ENCODE measurements at places on chromosomes 1 and 21.

DNA sequence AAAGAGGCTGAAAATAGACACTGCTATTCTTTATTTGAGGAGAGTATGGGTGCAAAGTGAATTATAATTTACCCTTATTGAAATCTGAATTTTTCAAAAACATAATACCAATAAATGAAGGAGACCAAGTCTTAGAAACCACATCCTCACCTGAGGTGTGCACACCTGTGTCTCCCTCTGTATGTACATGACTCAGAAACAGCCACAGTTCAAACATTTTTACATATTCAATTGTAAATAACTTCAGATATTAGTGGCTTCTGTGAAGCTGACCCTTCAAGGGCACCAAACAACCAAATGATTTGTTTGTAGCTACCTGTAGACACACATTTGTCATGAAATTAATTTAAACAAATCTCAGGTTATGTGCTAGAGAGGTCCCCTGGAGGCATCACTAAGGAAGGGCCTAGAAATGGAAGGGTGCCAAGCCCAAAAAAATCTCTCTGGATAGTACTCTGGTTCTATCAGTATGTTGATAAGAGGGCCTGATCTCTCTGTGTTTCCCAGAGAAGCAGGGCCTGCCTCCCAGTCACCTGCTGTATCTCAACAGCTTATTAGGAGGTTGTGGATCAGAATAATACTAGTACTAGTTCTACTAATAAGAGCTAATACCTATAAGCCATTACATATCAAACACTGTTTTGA lies 28.1 kb downstream of the ERI3 start:
- no peak for DNase-seq

GRCh38 chr1:172930142-172930541 lies 120.6 kb downstream of the TNFSF18 start:
- DNase-seq, result no peak

DNA sequence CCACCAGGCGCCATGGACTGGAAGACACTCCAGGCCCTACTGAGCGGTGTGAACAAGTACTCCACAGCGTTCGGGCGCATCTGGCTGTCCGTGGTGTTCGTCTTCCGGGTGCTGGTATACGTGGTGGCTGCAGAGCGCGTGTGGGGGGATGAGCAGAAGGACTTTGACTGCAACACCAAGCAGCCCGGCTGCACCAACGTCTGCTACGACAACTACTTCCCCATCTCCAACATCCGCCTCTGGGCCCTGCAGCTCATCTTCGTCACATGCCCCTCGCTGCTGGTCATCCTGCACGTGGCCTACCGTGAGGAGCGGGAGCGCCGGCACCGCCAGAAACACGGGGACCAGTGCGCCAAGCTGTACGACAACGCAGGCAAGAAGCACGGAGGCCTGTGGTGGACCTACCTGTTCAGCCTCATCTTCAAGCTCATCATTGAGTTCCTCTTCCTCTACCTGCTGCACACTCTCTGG lies 3.8 kb downstream of the GJB3 start:
- no peak for DNase-seq

- DNase-seq, result no peak
These were observed 54.2 kb downstream of the DMAP1 start for GRCh38 chr1:44267438-44267837.

- no peak for DNase-seq
These were observed 36.8 kb upstream of the RUNX3 start for GRCh38 chr1:24966724-24967346.

GRCh38 chr1:100394285-100394684 lies 42.0 kb downstream of the CDC14A start:
- no peak for DNase-seq

DNA sequence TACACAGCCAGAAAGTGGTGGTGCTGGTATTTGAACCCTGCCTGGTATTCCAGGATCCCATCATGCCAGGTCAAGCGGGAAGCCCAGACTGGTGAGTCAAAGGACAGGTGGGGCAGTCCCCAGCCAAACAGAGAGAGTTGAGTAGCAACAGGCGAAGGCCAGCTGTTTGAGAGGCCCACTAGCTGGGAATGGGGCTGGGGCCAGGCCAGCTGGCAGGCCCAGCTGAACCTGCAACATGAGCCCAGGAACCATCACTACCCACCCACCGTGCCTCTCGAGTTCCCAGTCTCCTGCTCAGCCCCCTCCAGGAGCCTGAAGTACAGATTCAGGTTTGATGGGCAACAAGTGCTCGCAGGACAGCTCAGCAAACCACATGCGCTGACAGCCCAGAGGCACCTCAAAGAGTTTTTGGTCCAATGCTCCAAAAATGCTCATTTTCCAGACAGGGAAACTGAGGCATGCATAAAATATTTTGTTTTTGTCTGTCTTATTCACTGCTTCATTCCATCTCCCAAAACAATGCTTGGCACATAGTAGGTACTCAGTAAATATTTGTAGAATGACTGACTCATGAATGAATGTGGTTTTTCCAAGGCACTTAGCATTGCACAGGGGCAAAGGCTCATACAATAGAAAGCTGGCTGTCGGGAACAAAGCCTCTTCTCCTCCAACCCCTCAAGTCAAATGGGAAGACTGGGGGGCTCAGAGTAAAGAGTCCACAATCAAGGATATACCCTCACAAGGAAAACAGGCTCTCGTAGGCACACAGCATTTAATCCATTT lies 42.5 kb upstream of the CLIC4 start:
- no peak for DNase-seq

GRCh38 chr1:98496256-98496995 lies 165.1 kb upstream of the SNX7 start:
- DNase-seq, result no peak

- no peak for DNase-seq
These were observed 50.6 kb upstream of the NTPCR start for GRCh38 chr1:232899839-232900238.

GRCh38 chr1:204495078-204495753 lies 611 bp upstream of the PIK3C2B start:
- no peak for DNase-seq

DNA sequence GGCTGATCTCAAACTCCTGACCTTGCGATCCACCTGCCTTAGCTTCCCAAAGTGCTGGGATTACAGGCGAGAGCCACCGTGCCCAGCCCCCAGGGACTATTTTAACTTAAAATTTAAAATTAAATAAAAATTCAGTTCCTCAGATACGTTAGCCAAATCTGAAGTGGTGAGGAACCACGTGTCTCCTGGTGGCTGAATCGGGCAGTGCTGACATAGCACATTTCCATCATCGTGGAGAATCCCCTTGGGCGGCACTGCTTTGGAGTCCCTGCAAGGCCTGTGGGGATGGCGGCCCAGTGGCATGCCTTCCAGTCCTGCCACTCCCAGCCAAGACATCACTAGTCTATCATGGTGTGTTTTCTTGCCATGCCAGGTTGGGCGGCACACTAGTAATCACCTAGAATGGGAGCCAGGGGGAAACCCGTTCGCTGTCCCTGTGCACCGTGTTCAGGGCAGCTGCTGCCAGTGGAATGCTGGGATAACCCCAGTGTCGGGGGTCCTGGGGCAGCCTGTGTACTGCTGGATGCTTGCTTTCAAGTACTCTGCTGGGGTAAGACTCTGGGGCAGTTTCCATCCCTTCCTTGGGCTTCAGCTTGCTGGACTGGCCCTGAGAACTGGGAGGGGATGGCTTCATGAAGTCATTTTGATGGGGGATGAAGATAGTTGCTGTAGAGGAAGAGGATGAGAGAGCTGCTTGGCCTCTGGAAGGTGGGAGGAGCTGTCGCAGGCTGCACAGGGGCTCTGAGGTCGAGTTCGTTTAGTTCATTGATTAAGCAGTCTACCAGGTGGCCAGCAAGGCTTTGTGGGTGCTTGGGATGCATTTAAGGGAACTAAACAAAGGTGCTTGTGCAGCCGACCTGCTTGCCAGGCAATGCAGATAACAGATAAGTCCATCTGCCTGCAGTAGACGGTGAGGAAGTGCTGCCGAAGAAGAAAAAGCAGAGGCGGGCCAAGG lies 4.6 kb downstream of the ZBTB48 start:
- no peak for DNase-seq

DNA sequence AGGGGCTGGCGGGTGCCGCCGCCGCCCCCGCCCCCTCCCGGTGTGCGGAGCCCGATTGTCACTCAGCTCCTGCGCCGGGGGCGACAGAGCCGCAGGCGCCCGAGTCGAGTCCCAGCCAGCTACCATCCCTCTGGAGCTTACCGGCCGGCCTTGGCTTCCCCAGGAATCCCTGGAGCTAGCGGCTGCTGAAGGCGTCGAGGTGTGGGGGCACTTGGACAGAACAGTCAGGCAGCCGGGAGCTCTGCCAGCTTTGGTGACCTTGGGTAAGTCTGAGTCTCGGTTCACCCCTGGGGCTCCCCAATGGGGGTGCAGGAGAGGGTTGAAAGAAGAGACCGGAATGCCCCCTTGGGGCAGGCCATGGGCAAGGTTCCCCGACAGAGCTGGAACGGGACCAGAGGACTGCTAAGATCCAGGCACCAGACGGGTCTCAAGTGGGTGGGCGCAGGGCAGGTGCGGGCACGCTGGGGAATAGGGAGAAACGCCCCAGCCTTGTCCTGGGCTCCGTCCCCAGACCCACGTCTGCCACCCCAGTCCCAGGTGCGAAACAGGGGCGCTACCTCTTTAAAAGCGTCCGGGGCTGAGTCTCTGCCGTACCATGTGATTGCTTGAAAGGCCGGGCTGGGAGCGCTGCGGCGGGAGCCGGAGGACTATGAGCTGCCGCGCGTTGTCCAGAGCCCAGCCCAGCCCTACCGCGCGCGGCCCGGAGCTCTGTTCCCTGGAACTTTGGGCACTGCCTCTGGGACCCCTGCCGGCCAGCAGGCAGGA lies at the start of gene ADORA1:
ADORA1 (plus strand) TSS at position 61 of the 765 bp plus-strand sequence. CDS start 1,116 bp downstream, outside the sequence.
- no peak for DNase-seq

DNA sequence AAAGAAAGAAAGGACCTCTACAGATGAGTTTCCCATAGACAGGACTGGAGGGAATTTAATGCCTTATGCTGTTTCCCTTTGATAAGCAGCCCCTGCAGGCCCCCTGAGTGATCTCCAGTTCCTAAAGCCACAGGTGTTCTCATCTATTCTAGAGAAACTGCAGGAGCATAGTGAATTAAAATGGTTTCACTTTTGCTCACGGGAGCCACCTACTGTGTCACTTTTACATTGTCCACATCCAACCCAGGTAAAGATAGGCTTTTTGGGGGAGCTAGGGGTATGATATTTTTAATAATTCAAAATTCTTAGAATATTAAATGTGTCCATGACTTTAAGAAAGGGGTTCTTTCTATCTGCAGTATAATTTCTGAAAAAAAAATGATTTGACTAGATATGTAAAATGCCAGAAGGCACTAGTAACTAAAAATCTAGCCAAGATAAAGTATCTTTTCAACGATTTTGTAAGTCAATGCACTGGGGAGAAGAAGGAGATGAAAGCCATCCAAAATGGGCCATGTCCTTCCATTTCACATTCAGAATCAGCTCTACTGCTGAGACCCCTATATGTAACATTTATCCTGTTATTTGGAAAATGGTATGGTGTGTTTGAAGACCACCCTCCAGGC lies 267.3 kb upstream of the DUSP10 start:
- no peak for DNase-seq

DNA sequence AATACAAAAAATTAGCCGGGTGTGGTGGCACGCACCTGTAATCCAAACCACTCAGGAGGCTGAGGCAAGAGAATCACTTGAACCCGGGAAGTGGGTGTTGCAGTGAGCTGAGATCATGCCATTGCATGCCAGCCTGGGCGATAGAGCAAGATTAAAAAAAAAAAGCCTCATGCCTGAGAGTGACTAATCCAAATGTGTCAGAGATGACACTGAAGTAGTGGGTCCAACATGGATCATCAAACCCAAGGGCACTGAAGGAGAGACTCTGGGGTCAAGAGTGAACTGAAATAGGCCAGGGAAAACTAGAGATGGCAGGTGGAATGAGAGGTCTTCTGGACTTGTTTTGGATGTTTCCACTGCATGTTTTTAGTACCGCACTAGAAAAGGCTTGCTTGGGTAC lies 10.2 kb upstream of the CACHD1 start:
- no peak for DNase-seq

DNA sequence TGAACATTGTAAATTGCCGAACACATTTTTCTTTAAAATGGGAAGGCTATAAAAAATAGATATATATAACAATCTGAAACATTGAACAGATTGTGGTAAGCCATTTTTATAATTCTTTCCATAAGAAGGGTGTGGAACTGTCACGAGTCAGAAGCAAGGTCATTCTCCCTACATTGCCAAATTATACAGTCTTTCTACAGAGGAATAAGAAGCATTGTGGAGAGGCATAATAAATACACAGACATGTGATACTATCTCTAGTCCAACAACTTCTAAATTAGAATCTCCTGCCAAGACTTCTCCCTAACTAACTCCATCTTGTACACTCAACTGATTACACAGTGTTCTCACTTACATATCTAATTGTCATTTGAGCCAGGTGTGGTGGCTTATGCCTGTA lies 227.9 kb downstream of the CENPF start:
- no peak for DNase-seq

- DNase-seq, result no peak
These were observed 341.5 kb downstream of the KCNH1 start for GRCh38 chr1:210792250-210793102.

- no peak for DNase-seq
These were observed 1.4 kb downstream of the ORC1 start for GRCh38 chr1:52402860-52403240.

DNA sequence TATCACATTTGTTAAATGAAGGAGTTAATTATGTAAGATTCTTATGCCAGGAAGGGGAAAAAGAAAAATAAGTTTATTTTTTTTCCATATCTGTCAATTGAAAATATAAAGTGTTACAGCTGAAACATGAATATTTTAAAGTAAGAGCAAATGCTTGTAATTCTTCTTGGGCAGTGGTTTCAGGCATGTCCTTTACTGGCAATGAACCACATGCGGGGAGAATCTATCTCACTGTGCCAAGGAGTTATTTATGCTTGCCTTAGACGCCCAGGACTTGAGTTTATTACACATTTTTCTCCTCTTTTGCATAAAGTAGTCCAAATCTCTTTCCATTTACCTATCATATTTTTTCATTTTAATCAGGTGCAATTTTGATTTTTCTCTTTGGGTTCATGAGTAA lies 207.8 kb upstream of the NRIP1 start:
- no peak for DNase-seq

DNA sequence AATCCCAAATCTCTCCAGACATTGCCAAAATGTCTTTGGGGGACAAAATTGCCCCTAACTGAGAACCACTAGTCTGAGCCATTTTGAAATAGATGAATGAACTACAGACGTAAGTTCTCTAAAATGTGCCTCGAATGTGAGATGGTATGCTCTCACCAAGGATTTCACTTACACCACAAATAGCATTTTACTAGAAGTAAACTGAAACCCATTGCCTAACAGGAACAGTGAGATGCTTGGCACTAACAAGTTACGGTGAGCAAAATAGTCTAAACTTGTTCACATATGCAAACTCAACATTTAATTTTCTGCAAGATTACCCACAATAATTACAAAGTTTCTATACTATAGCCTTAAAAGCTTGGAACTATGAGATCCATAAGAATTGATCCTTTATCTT lies 343.6 kb upstream of the ESRRG start:
- DNase-seq, result no peak

DNA sequence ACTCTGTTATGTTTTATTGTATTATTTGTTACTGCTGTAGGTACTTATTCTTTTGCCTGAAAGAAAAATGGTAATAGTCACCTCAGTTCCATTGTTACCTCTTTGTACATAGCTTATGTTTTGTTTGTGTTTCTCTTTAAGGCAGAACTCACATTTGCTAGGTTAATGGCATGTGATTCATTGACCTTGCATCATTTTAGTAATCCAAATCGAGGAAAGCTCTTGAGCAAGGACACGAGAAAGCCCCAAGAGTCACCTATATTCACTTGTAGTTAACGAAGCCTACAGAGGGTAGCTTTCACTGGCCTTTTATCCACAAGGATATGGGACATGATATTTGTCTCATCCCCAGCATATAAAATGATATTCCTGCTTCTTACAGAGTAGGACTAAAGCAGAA lies 1765.2 kb downstream of the NCAM2 start:
- no peak for DNase-seq
